ENCODE measurements at places on chromosomes 1 and 21.

- DNase-seq = no peak
Observed at GRCh38 chr1:1240822-1241587, 5.5 kb downstream of the C1QTNF12 start.

GRCh38 chr1:211623515-211623914, 44.6 kb upstream of the SLC30A1 start:
- peak; percentile 20 for DNase-seq

DNA sequence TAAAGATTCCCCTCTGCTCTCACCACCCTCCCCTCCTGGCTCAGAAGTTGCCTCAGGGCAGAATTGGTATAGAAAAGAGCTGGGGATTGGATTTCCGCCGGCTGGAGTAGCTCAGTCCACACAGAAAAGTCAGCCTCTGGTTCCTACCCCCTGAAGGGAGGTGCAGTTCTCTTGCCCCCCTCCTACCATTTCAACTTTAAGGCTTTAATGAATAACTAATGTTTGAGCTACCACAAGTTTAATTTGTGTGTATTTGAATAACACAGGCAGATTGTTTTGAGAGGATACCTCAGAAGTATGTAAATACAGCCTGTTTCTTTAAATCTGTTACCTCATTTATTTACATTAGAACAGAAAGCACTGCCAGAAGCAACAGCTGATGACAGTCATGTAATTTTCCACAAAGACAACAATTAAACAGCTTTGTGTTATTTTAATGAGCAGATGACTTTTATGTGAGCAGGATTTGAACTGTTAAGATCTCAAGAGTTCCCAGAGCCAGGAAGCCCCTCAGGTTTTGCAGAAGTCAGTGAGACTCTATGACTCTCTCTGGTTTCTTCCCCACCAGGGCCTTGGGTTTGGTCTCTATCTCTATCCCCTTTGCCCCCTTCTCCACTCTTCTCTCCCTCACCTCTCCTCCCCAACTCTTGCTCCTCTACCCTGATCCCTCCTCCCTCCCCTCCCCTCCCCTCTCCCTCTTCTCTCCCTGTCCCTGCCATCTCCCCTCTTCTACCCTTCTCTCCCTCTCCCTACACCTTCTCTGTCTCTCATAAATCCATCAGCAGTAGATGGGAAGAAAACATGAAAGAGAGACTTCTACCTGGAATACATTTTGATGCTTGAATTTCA, 26.3 kb downstream of the DUSP10 start:
- no peak for DNase-seq

GRCh38 chr21:33750017-33750416, 107.7 kb downstream of the ITSN1 start:
- no peak for DNase-seq

DNA sequence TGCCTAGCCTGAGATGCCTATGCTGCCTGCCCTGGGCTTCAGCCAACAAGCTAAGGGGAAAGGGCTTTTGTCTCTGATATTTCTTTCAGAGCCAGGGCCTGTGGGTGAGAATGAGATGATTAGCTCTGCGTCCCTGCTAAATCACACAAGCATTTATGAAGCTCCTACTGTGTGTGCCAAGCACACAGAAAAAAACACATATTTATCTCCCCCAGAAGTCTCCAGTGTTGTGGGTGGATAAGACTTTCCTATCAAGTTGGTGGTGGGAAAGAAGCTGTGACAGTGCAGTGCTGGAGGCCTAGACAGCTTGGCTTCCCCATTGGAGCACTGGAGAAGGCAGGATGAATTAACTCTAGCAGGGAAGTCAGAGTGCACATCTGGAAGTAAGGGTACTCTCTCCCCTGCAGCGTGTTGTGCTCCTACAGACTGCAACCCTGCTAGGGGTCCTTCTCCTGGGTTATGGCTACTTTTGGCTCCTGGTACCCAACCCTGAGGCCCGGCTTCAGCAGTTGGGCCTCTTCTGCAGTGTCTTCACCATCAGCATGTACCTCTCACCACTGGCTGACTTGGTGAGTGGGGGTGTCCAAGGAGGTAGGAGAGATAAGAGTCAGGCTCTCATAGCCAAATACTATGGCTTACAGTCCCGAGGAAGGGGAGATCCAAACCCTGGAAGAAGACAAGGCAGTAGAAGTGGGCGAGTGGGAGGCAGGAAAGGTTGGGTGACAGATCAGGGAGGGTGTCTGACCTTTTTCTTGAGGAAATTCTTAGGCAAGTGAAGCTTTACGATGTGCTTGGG, 1.7 kb downstream of the SLC50A1 start:
- no peak for DNase-seq

- DNase-seq = peak; percentile 23
Observed at GRCh38 chr1:175479521-175480342, 263.7 kb downstream of the TNR start.

GRCh38 chr21:46119144-46119636, 21.3 kb downstream of the COL6A2 start:
- no peak for DNase-seq

GRCh38 chr1:186413319-186413718, 37.7 kb downstream of the ODR4 start:
- DNase-seq = no peak

- peak; percentile 43 for DNase-seq
Observed at GRCh38 chr1:212858461-212859265, 588 bp downstream of the FLVCR1 start.

DNA sequence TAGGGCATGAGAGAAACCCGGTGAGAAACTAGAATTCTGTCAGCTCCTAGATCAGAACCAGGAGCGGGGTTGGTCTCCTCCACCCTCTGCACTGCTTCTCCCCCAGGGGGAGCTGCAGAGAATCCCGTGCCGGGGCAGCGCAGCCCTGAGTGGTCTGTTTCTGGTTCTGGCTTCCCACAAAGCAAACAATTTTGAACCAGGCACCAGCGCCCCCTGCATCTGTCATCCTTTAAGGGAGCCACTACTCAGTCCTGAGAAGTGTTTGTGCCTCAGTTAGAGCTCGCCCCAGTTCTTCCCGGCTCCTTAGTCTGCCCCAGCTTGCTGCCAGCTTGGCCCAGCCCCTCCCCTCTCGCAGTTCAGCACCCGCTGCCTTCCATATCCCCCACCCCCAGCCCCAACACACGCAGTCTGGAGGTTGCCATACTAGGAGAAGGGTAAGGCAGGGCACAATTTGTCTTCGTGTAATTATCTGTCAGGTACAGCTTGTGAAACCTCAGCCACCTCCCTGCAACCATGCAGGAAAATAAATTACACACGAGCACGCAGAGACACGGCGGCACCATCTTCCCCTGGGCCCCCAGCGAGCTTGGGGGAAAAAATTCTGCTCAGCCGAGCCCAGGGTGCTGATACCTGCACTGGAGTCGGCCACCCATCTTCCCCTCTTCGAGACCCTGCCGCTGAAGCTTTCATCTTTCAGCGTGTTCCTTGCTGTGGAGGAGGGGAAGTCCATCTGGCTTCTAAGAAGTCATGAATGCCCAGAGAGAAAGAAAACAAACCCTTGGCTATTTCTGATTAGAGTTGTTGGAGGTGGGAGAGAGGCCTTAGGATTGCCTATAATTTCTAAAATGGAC, 62.6 kb upstream of the CD1D start:
- peak; percentile 69 for DNase-seq

GRCh38 chr1:29129916-29130315, 6.2 kb upstream of the TMEM200B start:
- DNase-seq = no peak

DNA sequence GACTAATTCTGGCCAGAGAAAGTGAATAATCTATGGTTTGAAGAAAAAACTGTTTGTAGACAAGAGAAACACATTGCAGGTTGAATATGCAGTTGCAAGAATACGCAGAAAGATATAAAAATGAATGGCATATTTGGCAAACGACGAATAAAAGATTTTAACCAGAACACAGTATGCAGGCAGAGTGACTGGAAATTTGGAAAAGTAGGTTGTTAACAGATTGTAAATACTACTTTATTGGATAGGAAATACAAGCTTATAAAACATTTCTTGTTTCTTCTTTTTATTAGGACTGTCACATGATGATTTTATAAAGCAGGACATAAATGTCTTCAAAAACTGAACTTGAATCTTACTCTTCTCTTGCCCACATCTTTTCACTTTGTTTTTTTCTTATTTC, 573.3 kb upstream of the PBX1 start:
- no peak for DNase-seq

DNA sequence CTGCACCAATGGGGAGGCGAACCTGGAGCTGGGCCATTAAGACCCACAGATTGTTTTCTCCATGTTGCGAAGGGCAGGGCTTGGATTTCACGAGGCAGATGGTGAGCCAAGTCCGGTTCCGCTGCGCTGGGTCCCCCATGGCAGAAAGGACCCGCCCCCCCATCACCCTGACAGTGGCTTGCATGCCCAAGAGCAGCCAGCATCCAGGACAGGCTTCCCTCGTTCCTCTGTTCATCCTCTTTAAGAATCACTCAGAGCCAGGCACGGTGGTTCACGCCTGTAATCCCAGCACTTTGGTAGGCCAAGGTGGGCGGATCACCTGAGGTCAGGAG, 15.8 kb upstream of the NPHP4 start:
- DNase-seq = no peak

DNA sequence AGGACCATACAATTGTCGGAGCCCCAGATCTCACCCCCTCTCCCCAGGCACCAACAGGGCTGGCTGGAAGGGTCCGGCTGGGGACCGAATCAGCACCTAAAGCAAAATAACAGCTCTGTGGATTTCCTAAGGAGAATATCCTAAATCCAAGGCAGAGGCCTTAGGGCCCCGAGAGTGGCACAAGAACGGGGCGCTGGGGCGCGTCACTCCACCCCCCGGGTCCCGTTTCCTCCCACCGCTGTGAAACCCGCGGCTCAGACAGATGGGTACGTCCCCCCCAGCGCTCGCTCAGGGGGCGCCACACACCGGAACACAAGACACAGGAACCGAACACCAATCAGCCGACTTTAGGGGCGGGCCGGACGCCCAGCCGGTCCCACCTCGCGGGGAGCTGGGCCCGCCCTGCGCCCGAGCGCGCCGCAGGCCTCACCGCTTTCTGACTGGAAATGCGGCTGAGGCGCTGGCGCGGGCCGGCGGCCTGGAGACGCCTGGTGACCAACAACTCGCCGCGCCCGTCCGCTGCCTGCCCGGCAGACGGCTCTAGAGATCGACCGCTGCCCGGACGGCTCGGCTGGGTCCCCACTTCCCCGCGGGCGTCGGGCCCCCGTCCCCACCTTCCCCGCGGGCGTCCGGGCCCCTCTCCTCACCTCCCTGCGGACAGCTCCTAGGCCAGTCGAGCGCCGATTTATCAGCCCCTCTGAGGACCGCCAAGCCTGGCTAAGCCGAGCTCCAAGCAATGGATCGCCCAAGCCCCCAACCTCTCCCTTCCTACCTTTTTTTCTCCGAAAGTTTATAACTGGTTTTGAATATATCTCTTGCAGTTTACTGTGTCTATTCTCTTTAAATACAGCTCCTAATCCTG, at the start of gene HFM1:
TSS of gene HFM1 (minus strand) at position 687 of the 862 bp plus-strand sequence. CDS start 3,755 bp downstream, outside the sequence.
- peak; percentile 70 for DNase-seq

- DNase-seq = no peak
Observed at GRCh38 chr1:212689196-212689725, 10.4 kb downstream of the BATF3 start.

DNA sequence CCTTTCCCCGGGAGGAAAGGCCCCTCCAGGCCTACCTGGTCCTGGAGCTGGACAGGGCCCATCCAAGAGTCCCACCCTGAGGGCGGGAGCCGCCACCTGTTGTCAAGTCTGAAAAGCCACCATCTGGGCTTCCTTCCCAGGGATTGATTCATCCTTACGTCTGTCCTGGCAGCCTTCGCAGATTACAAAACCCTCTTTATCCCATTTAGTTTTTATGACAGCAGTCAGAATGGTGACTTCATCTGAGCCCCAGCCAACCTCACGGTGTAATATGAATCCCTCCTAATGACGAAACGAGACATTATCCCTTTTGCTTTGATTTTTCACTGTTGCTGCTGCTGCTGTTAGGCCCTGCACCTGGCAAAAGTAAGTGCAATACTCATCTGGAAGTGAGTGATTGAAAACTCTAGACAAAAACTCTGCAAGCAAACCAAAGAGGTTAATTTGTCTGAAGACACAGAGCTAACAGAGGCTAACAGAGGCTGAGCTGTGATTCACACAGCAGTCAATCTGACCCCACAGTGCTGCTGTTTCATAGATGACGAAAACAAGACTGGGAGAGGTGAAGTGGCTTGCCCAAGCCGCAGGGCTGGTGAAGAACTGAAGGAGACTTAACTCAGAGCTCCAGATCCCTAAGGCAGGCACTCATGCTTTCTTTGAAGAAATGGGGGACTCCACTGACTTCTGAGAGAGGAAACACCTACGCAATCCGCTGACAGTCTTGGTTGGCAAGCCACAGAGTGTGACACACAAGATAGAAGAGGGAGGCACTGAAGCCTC, 30.0 kb upstream of the S100A7 start:
- DNase-seq = no peak

GRCh38 chr21:15992171-15992570, 262.4 kb downstream of the USP25 start:
- no peak for DNase-seq

DNA sequence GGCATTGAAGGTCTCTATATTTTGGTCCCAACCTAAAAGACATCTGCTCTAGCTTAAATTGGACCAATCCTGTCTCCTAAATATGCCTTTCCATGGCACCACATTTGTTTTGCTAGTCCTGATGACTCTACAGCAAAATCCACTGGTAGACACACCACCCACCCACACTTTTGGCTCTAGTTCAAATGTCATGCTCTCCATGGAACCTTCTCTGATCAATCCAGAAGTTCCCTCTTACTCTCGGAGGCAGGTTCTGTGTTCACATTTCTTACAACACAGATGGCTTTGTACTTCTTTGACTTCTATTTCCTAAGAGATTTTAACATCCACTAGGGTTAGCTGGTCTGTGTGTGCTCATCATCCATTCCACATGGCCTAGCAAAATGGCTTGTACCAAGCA, 151.3 kb downstream of the APP start:
- no peak for DNase-seq

- DNase-seq = no peak
Observed at GRCh38 chr1:18007391-18008041, 100.1 kb upstream of the IGSF21 start.

DNA sequence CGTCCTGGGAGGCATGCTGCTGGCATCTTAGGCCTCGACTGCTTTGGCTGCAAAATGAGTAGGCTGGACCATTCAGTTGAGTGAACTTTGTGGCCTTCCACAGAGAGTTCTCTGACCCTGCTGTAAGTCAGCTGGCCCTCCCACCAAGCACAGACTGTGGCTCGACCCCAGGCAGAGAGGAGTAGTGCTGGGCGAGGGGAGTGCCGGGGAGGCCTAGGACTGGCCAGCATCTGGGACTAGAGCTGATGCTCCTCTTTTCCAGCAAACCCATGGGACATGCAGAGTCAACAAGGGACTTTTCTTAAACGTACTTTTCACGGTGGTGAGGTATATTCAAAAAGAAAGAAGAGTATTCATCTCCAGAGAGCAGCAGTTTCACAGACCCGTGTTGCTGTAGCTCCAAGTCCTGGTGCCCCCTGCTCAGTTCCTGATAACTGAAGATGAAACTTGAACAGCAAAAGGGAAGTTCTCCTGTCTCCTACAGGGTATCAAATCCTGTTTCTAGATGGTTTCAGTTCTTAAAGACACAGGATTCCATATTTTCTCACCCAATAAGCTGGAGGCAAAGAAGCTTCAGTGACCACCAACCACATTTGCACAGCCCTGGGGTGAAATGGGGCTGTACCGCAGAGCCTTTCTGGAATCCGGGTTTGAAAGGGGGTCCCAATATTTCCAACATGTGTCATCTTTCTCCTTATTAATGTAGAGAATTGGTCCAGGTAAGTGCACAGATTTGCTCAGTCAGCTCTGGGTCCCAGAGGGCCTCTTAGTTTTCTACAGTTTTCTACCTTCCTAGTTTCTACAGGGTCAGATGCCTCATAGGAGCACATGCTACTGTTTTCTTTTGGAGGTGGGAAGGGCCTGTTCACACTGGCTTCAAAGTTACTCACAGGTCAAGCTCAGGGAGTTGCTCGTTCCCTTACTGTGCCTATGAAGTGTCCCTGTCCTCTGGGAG, 20.9 kb downstream of the BATF3 start:
- no peak for DNase-seq

- no peak for DNase-seq
Observed at GRCh38 chr1:24094554-24094953, 17.4 kb downstream of the MYOM3 start.

All from KBM-7 (cell line).